ENCODE measurements at places on chromosomes 7 and 10.

DNA sequence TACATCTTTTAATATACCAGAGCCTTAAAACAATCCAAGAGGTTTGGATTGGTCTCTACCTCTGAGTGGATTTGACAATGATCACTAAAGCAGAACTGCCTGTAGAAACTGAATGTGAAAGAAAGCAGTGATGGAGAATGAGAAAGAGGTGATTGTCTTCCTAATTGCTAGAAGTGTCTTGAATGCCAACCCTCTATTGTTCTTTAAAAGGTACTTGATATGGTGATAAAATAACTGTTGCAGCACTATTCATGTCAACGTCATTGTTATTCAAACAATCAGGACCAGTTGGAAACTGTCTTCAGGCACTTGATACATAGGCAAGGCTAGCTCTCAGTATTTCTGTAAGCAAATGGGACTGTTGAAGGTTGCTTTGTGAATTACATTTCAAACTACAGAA, 47.9 kb upstream of the ITPRID1 start:
- no peaks in the 10 kb centered on the region for H3K36me3 ChIP-seq
- no peak overlapping the region for H3K4me3 ChIP-seq
- peak; percentile 80 for DNase-seq
- H3K4me1 ChIP-seq: peaks cover 6% of the 10 kb centered on the region
- H3K27ac ChIP-seq: no peak overlapping the region

GRCh38 chr10:88926566-88927415, 25.8 kb downstream of the ACTA2 start:
- H3K27ac ChIP-seq: no peak overlapping the region
- H3K4me1 ChIP-seq: no peaks in the 10 kb centered on the region
- H3K4me3 ChIP-seq: no peak overlapping the region
- H3K27me3 ChIP-seq: no peaks in the 10 kb centered on the region

GRCh38 chr7:140058517-140058916, 4.2 kb downstream of the PARP12 start:
- H3K27me3 ChIP-seq: peaks cover 2% of the 10 kb centered on the region
- no peak for DNase-seq
- no peak overlapping the region for H3K4me3 ChIP-seq
- no peaks in the 10 kb centered on the region for H3K4me1 ChIP-seq
- no peak overlapping the region for H3K27ac ChIP-seq
- H3K36me3 ChIP-seq: no peaks in the 10 kb centered on the region

DNA sequence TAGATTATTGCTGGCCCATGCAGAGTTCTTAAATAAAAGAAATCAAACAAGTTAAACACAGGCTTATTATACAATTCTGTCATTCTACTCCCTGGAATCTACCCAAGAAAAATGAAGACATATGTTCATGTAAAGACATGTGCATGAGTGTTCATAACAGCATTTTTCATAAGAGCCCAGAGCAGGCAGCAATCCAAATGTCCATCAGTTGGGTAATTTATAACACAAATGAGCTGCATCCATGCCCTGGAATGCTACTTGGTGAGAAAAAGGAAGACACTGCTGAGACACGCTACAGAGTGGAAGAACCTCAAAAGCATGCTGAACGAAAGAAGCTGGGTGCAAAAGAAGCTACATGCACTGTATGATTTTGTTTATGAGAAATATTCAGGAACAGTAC, 342.6 kb downstream of the TCERG1L start:
- H3K4me1 ChIP-seq: no peaks in the 10 kb centered on the region
- H3K36me3 ChIP-seq: no peaks in the 10 kb centered on the region
- no peak overlapping the region for H3K4me3 ChIP-seq
- no peak overlapping the region for H3K27ac ChIP-seq

GRCh38 chr10:125802739-125803138, 20.3 kb downstream of the UROS start:
- H3K27ac ChIP-seq: no peak overlapping the region
- peaks cover 4% of the 10 kb centered on the region for H3K36me3 ChIP-seq
- H3K4me1 ChIP-seq: no peaks in the 10 kb centered on the region

DNA sequence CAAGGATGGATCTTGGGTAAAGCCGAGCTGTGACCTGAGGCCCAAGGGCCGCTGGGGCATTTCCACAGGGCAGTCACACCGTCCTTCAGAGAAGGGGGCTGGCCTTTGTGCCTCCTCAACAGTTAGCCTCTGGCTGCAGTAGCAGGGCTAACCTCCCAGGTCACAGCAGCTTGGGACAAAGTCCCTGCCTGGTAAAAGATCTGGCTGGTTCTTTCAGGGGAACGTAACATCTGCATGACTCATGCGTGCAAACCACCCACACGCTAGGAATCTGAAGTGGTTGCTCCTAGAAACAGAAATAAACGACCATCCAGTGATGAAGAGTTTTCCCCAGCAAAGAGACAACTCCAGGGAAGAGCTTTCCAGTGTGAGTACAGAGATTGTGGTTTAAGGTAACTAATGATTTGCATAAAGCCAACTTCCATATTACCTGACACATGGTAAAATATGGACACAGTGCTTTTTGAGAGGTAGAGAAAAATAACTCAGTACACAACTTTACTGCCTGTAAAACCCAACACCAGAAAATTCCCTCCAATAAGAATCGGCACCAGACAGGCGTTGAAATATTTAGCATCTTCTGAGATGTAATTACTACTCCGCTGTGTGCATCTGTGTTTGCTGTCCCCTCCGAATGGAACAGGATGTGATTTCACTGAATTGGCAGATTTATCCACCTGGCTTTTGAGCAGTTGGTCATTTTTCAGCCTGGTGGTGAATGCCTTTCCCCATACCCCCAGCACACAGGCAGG, 84.9 kb upstream of the ADRB1 start:
- no peaks in the 10 kb centered on the region for H3K27me3 ChIP-seq
- H3K27ac ChIP-seq: no peak overlapping the region

DNA sequence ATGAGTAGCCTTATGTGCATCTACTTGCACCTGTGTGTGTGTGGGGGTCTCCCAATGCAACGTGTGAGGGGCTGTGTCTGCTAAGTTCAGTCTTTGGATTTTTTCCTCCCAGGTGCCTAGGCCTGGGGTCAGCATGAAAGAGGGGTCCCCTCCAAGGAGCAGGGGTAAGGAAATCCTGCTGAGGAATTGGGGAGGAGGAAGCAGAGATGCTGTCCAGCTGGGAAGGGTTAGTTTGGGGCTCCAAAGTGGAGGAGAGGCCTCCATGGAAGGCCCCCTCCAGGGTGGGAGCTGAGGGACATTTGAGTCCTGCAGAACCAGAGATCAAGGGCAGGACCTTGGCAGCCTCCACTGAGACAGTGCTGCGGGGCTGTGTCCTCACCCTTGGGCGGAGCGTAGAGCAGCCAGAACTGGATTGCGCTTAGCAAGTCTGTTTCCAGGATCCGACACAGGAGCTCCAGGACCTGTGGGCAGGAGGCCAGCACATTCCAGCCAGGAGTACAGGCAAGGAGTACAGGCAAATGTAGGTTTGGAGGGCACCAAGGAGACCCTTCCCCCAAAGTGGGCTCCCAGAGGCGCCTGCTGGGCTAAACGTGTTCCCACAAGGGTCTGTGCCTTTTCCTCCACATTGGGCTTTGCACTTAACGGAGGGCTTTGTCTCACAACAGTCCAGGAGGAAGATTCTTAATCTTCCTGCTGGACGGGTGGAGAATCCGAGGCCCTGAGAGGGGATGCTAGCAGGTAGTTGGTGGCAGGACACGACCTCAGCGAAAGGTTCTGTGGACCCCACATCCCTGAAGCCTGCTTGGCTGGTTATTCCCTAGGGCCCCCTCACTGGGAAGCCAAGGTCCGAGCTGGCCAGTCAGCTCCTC, 10.1 kb downstream of the TBATA start:
- H3K4me3 ChIP-seq: no peak overlapping the region
- H3K36me3 ChIP-seq: no peaks in the 10 kb centered on the region
- H3K4me1 ChIP-seq: no peaks in the 10 kb centered on the region

GRCh38 chr7:34315032-34315431, 343.0 kb upstream of the NPSR1 start:
- no peak overlapping the region for H3K4me3 ChIP-seq
- H3K4me1 ChIP-seq: no peaks in the 10 kb centered on the region
- no peaks in the 10 kb centered on the region for H3K27me3 ChIP-seq
- no peak overlapping the region for H3K27ac ChIP-seq
- DNase-seq: no peak

- DNase-seq: no peak
- no peaks in the 10 kb centered on the region for H3K4me1 ChIP-seq
- no peaks in the 10 kb centered on the region for H3K27me3 ChIP-seq
- H3K4me3 ChIP-seq: no peak within 1 kb of the TSS
These were observed at the start of gene CPA4 for GRCh38 chr7:130292682-130293257. TSS of gene CPA4 (plus strand) at chr7:130293161. CDS start at chr7:130293181, 20 bp downstream.

GRCh38 chr10:92846854-92847201, 1.5 kb upstream of the EXOC6 start:
- no peak overlapping the region for H3K4me3 ChIP-seq
- H3K27me3 ChIP-seq: peaks cover 10% of the 10 kb centered on the region

- H3K4me3 ChIP-seq: no peak overlapping the region
- no peaks in the 10 kb centered on the region for H3K36me3 ChIP-seq
- H3K27ac ChIP-seq: no peak overlapping the region
- no peaks in the 10 kb centered on the region for H3K4me1 ChIP-seq
- H3K27me3 ChIP-seq: no peaks in the 10 kb centered on the region
These were observed 58.1 kb upstream of the ST8SIA6 start for GRCh38 chr10:17512341-17513001.

DNA sequence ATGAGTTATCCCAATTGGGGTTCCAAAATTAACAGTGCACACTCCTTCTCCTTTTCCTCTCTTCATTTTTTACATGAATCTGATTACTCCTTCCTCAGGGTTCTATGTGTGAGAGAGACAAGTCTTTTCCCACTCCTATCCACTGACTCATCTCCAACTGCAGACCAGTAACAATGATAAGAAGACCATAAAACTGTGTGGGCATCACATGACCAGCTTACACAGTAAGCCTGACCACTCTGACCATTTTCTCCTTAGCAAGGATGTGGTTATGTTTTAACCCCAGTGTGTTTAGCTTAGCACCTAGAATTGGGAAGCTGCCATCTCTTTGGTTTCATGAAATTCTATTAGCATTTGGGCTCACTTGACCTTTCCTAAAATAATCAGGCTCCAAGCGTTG, 145.0 kb upstream of the CALCR start:
- DNase-seq: no peak
- no peaks in the 10 kb centered on the region for H3K36me3 ChIP-seq
- H3K27me3 ChIP-seq: no peaks in the 10 kb centered on the region

DNA sequence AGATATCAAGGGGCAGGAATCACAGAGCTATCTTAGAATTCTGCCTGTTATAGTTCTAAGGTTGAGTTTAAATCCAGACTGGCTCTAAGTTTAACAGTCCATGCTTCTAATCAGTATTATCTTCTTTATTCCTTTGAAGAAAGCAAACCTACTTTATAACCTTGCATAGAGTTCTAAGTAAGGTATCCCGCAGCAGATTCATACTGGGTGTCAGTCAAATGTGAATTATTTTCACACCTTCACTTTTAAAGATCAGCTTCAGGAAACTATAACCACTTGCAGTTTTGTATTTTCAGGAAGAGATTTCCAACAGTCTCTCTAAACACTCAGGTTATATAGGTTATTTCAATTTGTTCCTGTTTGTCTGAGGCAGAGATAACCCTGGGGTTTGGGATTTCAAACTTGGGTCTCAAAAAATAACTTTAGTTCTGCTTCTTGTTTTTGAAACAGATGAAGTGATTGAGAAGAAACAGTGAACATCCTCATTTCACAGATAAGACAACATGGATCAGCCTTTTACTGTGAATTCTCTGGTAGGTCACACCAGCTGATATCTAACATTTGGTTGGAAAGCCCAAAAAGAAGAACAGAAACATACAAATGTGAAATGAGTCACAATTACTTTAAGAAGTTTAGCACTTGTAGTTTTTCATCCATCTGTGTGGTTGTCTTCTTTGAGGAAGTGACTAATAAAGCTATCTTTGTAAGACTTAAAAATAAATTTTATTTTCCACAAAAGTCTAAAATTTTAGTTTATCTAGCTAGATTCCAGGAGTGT, 21.4 kb downstream of the STAMBPL1 start:
- DNase-seq: no peak
- no peak overlapping the region for H3K4me3 ChIP-seq
- H3K27ac ChIP-seq: no peak overlapping the region
- no peaks in the 10 kb centered on the region for H3K4me1 ChIP-seq
- H3K27me3 ChIP-seq: no peaks in the 10 kb centered on the region

GRCh38 chr7:2993868-2994267, 49.8 kb downstream of the CARD11 start:
- no peaks in the 10 kb centered on the region for H3K36me3 ChIP-seq
- no peak for DNase-seq
- H3K27me3 ChIP-seq: no peaks in the 10 kb centered on the region
- H3K27ac ChIP-seq: no peak overlapping the region
- H3K4me1 ChIP-seq: no peaks in the 10 kb centered on the region

DNA sequence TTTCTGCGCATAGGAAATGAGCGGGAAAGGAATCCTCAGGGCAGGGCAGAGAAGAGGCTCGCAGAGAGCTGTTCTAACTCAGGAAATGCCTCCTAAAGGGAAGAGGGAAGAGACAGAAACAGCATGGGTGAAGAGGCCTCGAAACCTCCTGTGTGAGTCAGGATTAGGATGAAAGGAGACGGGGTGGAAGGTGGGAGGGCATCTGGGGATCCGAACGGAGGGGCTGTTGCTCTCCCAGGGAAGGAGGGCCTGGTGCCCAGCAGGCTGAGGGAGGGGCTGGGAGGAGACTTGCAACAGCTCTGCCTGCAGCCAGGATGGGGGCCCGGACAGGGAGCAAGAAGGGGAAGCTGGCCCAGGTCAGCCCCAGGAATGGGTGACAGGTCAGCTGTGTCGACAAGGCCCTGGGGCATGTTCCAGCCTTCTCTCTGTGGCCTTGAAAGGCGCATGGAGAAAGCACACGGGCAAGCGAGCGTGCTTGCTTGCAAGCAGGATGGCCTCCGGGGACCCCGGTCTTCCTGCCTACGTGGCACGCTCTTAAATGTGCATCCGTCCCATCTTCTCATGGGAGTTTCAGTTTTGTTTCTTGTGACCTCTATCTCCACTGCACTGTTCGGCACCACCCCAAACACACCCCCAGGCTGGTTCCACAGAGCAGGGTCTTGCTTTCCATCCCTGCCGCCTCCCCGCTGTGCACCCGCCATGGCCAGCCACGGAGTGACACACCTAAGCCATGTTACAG, 63.5 kb downstream of the HIPK2 start:
- H3K27me3 ChIP-seq: no peaks in the 10 kb centered on the region
- H3K4me3 ChIP-seq: no peak overlapping the region
- H3K36me3 ChIP-seq: no peaks in the 10 kb centered on the region

- no peaks in the 10 kb centered on the region for H3K27me3 ChIP-seq
- H3K36me3 ChIP-seq: no peaks in the 10 kb centered on the region
- H3K4me1 ChIP-seq: no peaks in the 10 kb centered on the region
- H3K4me3 ChIP-seq: no peak overlapping the region
These were observed 621.5 kb upstream of the MKI67 start for GRCh38 chr10:128747582-128748346.

GRCh38 chr10:5284311-5285057, 80.3 kb upstream of the UCN3 start:
- no peak for DNase-seq
- no peak overlapping the region for H3K27ac ChIP-seq
- H3K4me3 ChIP-seq: no peak overlapping the region
- H3K27me3 ChIP-seq: no peaks in the 10 kb centered on the region
- H3K4me1 ChIP-seq: peaks cover 3% of the 10 kb centered on the region
- no peaks in the 10 kb centered on the region for H3K36me3 ChIP-seq

GRCh38 chr10:77361831-77362230, 275.8 kb downstream of the KCNMA1 start:
- no peak overlapping the region for H3K27ac ChIP-seq
- H3K36me3 ChIP-seq: 0 out of 2 replicates have a peak, but pooled peaks cover 2% of the 10 kb centered on the region
- no peaks in the 10 kb centered on the region for H3K27me3 ChIP-seq
- no peak overlapping the region for H3K4me3 ChIP-seq
- peaks cover 2% of the 10 kb centered on the region for H3K4me1 ChIP-seq

All from iPS DF 6.9 (cell line).